ENCODE measurements at places on chromosomes 7 and 10.
A peak's percentile ranks its signal among the peaks of the same experiment; 100 is the strongest.

- DNase-seq, result no peak
These were observed 29.6 kb downstream of the JMJD1C start for GRCh38 chr10:63436225-63436624.

GRCh38 chr7:78609281-78609680 lies 810.7 kb downstream of the PHTF2 start:
- DNase-seq, result no peak

DNA sequence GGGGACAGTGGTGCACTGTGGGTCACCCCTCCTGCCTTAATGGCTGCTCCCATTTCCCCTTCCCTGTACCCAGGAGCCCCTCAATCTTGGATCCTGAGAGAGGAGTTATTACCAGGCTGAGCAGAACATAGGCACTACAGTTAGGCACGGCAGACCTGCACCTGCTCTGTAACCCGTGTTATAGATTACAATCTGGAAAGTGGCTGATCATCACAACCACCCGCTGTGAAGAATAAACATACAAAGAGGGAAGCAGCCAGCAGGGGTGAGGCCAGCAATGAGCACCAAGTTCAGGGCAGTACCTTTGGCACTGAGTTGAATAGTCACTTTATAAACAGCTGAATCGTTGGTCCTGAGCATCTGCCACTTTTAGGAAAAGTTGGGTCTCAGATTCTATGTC lies 1.7 kb downstream of the CDHR1 start:
- no peak for DNase-seq

DNA sequence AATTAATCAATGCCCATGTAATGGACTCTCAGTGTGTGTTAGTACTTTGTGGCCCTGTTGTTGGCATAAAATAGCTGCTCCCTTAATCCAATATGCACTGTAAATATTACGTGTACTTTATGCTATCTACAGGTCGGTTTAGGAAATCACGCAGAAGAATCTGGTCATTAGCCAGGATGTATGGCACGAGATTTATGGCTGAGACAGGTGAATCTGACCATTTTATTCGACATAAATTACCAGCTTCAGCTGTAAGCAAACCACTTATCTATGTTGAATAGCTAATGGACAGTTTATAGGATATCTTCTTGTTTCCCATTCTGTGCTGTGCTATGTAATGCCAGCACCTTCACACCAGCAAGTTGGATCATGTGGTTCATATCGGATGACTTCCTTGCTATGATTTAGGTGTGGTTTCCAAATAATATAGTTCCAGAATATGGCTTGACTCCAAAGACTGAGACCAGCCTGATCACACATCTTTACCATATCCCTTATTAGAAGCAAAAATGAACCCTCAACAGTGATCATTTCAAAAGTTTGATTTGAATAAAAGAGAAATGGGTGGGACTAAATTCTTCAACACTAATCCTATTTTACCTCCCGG lies 301.4 kb downstream of the AHR start:
- DNase-seq, result no peak

- DNase-seq, result no peak
These were observed 40.7 kb downstream of the ARL4A start for GRCh38 chr7:12728192-12728538.

DNA sequence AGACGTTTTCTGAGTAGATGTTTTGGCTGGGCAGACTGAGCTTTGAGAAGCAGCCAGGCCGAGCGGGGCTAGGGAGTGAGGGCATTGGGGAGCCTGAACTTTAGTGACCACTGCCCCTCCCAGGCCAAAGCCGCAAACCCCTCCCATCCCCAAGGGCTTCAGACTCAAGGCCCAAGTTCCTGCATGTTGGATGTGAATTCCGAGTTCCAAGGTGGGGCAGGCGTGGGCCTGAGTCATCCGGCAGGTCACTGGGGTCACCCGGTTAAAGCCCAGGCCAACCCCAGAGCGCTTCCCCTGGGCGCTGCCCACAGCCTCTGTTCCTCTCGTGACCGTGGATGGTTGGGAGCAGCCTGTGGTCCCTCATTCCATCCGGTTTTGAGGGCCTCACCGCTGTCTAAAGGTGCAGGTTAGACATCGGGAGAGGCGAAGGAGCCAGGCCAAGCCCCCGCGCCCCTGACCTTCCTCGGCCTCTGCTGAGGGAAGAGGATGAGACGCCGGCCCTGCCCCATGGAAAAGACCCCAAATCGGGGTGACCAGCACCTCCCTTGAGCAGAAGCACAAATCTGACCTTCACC lies 6.9 kb upstream of the PDGFA start:
- DNase-seq, result no peak

GRCh38 chr7:41467596-41467995 lies 235.3 kb downstream of the INHBA start:
- no peak for DNase-seq

DNA sequence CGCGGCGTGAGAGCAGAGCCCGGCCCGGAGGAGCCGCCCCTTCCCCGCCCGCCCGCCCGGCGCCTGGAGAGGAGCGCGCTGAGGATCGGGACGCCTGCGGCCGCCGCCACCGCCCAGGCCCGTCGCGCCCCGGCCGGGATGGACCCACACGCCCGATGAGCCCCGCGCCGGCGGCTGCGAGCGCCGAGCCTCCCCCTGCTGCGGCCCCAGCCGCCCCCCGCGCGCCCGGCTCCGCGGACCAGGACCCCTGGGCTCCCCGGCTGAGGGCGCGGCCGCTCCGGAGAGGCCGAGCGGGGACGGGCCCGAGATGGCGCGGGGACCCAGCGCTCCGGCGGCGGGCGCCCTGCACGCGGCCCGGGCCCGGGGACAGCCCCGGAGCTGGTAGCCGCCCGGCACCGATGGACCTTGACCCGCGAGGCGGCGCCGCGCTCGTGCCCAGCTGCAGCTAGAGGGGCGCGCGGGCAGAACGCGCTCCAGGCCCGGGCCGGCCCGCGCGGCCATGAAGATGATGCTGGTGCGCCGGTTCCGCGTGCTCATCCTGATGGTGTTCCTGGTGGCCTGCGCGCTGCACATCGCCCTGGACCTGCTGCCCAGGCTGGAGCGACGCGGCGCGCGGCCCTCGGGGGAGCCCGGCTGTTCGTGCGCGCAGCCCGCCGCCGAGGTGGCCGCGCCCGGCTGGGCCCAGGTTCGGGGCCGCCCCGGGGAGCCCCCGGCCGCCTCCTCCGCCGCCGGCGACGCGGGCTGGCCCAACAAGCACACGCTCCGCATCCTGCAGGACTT lies 520 bp downstream of the FAM20C start:
- no peak for DNase-seq

DNA sequence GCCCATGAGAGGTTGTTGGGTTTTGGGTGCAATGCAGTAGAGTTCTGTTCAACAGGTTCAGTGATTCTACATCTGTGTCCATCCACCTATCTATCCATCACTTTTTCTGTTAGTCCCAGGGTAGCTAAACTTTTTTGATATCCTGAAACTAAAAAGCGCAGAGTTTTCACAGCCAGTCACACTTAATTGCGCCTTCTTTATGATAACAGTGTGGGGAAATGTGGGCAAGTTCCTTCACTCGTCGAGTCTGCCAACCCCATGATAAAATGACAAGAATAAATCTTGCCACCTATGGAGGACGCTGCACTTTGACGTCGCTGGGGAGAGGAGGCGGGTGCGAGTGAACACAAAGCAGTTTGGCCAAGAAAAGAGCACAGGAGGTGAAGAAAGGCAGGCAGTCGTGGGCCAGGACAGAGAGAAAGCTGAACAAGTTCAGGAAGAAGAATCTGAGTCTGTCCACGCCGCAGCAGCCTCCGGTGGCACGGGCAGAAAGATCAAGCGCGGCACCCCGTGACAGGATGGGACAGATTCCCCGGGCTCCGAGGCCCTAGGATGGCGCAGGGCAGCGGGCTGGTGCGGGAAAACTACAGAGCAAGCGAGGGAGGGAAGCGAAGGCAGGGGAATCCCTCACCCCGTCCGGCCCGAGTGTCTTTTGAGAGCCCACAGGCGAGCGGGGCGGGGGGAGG lies 9.2 kb downstream of the SP8 start:
- no peak for DNase-seq

DNA sequence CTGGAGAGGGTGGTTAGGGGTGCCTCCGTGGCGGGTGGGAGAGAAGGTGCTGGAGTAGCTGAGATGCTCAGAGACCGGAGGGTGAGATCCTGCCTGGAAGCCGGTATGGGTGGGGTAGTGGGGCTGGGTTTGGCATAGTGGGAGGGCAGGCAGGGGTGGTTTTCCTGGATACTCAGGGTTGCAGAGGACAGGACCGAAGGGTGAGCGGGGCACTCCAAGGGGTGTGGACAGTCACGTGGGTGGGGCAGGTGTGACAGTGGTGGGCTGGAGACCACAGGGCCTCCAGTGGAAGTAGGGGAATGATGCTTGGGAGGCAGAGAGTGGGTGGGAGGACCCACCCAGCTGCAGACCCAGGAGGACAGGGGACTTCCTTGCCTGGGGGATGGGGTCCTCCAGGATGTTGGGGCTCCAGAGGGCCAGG lies 1.9 kb downstream of the SCART1 start:
- no peak for DNase-seq

- DNase-seq, result no peak
These were observed 6.5 kb downstream of the STAMBPL1 start for GRCh38 chr10:88886557-88886956.

GRCh38 chr10:96642973-96643372 lies 56.2 kb upstream of the TM9SF3 start:
- peak; percentile 35 for DNase-seq

GRCh38 chr10:116733566-116733965 lies 8.8 kb downstream of the HSPA12A start:
- no peak for DNase-seq

DNA sequence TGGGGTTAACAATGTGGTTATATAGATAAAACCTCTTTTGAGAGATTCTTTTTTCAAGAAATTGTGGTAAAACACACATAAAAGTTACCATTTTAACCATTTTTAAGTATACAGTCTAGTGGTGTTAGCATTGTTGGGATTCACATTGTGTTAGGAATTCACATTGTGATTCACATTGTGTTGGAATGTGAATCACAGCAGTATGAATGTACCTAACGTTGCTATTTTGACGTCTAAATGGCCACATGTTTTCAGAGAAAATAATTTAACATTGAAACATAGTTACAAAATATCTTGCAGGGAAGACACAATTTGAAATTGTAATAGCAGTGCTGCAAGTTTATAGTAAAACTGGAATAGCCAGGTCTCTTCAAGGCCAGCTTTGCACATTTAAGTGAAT lies 129.0 kb downstream of the BICC1 start:
- DNase-seq, result no peak

GRCh38 chr7:139767561-139767982 lies 10.2 kb downstream of the HIPK2 start:
- DNase-seq, result no peak

DNA sequence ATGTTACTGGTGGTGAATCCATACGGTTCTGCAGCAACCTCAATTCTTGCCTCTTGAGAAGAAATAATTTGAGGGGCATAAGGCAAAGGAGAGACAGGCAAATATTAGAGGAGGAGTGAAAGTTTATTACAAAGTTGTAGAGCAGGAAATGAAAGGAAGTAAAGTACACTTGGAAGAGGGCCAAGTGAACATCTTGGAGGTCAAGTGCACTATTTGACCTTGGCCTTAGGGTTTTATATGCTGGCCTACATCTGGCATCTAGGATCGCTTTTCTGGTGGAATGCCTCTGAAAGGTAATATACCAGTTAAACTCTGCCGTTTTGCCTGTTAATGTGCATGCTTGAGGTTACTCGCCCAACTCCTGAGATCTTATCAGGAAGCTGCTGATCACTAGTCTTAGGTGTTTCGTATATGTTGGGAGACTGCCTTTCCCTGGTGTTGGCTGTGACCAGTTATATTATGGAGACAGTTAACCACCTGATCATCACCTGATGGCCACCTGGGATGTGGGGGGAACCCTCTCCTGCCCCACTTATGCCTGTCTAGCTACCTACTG lies 66.1 kb upstream of the CYP2C18 start:
- no peak for DNase-seq

GRCh38 chr10:60964257-60965235 lies 20.6 kb upstream of the RHOBTB1 start:
- DNase-seq, result peak; percentile 47

GRCh38 chr7:93981480-93981874 lies 22.7 kb downstream of the BET1 start:
- peak; percentile 78 for DNase-seq

GRCh38 chr10:99711129-99711719 lies 20.7 kb downstream of the COX15 start:
- no peak for DNase-seq

GRCh38 chr10:37263304-37263703 lies 137.9 kb downstream of the ANKRD30A start:
- no peak for DNase-seq

- no peak for DNase-seq
These were observed 307.8 kb downstream of the GPAM start for GRCh38 chr10:111875725-111876124.

GRCh38 chr7:74525881-74526280 lies 72.2 kb downstream of the GTF2IRD1 start:
- DNase-seq, result peak; percentile 45

DNA sequence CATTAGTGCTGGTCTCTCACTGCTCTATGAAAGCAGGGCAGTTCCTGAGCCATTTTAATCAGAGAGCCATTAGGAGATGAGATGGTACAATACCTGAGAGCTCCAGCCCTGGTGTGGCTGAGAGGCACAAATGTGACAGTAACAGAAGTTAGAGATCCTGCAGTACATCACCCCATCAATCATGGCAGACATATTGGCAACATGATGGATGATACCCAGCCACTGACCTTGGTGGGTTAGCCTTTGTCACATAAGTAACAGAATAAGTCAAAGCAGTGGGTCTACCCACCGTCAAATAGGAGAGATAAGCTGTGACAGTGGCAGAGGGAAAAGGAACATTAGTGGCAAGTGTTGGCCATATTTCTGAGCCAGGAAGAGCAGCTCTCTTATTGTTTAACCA lies 53.3 kb upstream of the NXPH1 start:
- no peak for DNase-seq

GRCh38 chr10:7788639-7789286 lies 786 bp downstream of the ATP5F1C start:
- DNase-seq, result no peak

GRCh38 chr7:129438839-129439651 lies 4.8 kb downstream of the STRIP2 start:
- no peak for DNase-seq

DNA sequence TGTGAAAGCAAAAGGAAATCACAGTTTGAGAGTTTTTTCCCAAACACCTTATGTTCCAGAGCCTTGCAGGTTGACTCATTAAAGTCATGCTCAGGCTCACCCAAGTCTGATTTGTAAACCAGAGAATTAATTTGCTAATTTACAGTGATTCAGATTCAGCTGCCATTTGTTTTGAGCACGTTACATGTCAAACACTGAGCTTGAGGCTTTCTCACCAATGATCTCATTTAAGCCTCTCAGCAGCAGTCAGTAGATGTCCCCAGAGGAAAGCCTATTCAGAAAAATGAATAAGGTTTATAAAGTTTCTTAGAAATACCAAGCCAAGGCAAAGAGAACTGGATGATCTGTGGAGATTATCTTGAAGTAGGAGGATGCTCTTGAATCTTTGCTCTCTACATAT lies 420.4 kb downstream of the HTR7 start:
- DNase-seq, result no peak

Data from iPS DF 19.7 (cell line).